Hematopoietic multipotent progenitor cell treated with erythropoietin and hydrocortisone succinate and interleukin-3 and kit ligand, for 17 days (in vitro differentiated cells): ENCODE measurements at places on chromosomes 7 and 10.
A peak's percentile ranks its signal among the peaks of the same experiment; 100 is the strongest.

- DNase-seq, result no peak
Measured at GRCh38 chr7:112257073-112257472, 50.6 kb downstream of the ZNF277 start.

DNA sequence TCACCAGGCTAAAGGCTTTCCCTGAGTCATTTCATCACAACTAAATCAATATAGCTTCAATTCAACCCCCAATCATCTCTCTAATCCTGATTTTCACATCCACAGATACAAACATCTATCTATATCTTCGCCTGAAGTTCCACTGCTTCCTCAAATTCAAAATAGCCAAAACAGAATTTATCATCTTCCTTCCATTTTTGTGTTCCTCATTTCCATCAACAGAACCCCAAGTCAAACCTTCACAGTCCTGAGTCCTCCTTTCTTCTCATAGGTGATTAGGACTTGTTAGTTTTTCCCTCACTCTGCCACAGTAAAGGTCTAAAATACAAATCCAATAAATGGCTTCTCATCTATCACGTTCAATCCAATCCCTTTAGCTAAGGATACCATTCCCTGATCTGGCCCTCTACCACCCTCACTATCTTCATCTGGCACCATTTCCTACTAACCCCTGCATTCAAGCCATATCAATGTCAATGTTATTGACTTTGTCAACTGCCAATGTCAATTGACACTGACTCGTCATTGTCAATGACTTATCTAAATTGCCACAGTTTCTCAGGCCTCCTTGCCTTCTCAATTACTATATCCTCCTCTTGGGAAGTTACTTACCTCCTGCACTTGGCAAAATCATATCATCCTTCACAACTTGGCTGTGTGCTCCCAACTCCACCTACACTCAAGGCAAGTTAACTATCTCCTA lies 2.6 kb downstream of the HYCC1 start:
- DNase-seq, result no peak

- DNase-seq, result no peak
Measured at GRCh38 chr10:49733866-49734265, 28.3 kb downstream of the OGDHL start.

DNA sequence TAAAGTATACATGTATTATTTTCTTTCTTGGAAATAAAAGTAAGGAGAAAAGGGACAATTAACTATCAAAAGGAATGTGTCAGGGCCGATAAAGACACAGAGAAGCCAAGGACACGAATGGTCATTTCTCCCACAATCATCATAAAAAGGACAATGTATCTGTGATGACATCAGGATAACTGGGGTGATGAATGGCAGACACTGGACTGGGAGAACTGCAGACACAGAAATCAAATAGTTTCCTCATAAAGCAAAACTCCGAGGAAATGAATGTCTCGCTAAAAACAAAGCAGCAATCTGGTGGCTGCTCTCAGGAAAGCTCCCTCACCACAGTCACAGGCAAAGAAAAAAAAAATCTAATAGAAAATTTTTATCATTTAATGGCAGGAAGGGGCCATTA lies 69.3 kb upstream of the NPY start:
- DNase-seq, result no peak

- peak; percentile 72 for DNase-seq
Measured at GRCh38 chr7:120805636-120806388, 52.1 kb downstream of the TSPAN12 start.

- no peak for DNase-seq
Measured at GRCh38 chr10:43574906-43575305, 490 bp upstream of the ZNF239 start.
